ENCODE measurements at places on chromosomes 7 and 10. TPM values are rescaled to one million over a fixed set of nuclear protein-coding genes. Genes with fewer than 3 reads are reported as not detected.

PDE1C gene
- total RNA-seq: 2.3 TPM

NODAL gene
- total RNA-seq: not detected

ARL4A gene
- total RNA-seq: 27.7 TPM

GRCh38 chr10:20674926-20675325 is 222.2 kb downstream of the NEBL start:
- DNase-seq: no peak

DNA sequence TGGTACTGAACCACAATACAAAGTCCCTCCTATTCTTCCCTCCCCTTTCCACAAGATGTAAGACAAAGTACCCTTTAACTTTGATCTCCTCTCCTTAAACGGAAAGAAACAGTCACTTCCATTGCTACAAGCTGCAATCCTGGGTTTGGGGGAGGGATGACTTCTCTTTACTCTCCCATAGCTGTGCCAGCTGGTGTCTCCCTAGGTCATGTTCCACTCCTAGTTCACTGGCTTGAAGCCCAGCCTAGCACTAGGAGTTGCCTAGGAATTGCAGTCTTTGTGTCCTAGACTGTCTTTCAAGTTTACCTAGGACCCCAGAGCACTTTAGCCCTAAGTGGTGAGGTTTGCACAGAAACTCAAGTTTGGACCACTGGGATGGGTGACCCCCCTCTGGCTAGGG is 311.1 kb downstream of the HPSE2 start:
- no peak for DNase-seq

DNA sequence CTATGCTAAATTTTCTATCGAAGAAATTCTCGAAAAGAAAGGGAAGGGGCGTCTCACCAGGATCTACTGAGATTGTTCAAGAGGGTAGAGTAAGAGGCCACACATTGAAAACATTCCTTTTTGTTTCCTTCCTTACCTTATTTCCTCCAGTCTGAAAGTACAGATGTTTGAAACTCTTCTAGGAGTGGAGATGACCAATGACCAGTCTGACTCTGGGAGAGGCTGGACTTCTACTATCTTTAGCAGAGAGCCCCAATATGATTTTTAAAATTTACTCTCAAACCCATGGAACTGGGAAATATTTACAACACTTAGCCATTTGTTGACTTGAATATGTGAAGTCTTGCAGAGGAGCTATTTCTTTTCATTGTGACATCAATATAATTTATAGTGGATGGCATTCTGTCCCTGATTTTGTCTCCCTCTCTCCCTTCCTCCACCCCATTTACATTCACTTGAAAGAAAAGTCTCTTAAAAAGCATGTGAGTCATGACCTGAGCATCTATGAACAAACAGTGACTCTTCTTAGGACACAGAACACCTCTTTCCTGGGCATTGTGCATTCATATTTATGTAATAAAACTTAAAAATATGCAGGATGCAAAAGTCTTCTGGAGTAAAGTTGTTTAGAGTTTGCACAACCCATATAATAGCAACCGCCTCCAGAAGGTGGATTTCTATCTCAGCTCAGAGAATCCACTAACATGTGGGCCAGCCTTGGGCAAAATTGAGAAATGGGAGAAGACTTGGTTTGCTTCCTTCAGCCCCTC is 31.2 kb upstream of the BMPER start:
- peak; percentile 58 for DNase-seq

ANXA8L1 gene
- not detected for total RNA-seq

GRCh38 chr10:46317370-46317769 is 30.6 kb downstream of the ANTXRL start:
- DNase-seq: no peak

Measured in renal cortical epithelial cell (primary cell).